Activated naive CD8-positive, alpha-beta T cell treated with anti-CD3 and anti-CD28 coated beads, Interleukin-2, amount 10 ng/mL, durations not matched to agents 7 days and 5 days (primary cell): ENCODE measurements at places on chromosomes 1 and 21.

- no peak for DNase-seq
These were observed 111.5 kb downstream of the PSMG1 start for GRCh38 chr21:39071623-39072214.

GRCh38 chr1:31977385-31978131 is 36.1 kb upstream of the KHDRBS1 start:
- no peak for DNase-seq

DNA sequence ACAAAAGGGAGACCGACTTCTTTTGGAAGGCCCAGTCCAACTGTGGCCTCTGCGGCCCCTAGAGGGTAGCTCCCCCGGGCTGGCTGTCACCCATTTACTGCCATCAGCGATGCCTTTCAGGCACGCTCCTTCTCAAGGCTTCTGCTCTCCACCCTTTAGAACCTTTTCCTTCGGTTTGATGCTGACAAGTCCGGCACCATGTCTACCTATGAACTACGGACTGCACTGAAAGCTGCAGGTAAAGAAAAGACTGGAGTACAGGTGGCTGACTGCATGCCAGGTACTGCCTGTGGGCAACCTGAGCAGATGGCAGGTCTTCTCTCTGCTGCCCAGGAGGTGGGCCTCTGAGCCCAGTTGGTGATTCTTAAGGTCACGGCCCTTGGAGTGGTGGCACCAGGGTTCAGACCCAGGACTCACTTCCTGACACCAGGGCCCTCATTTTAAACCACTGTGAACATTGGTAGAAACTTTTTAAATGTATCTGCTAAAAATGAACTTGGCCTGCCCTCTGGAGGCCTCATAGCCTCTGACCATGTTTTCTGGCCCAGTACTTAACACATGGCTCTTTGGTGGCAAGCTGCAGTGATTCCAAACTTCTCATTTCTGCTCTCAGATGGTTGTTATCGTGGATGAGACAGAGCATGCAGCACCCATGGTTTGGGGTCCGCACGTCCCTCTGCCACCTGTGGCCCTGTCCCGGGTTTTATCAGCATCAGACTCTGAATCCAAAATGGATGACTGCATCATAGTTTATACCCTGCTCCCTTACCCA is 45.7 kb downstream of the CAPN9 start:
- DNase-seq, result no peak

DNA sequence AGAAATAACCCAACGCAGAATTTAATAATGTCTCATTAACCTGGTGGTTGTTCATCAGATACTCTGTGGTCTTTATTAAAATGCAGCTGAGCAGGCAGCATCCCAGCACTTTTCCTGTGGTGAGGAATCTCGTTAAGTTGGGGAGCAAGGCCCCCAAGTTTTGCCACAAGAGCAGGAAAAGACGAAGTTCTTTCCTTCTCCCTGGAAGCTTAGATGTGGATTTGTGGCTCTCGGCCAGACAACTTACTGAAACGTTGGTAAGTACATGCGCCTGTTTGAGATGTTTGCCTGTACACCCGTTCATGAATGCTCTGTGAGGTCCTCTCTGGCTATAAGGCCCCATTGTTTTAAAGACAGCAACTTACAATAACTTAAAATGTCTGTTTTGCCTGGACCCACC is 34.3 kb upstream of the PDE9A start:
- DNase-seq, result no peak

GRCh38 chr1:4778056-4778455 is 123.6 kb downstream of the AJAP1 start:
- no peak for DNase-seq

GRCh38 chr1:152356736-152357135 is 3.1 kb downstream of the FLG2 start:
- no peak for DNase-seq

GRCh38 chr1:54464477-54465146 is 58.4 kb upstream of the SSBP3 start:
- no peak for DNase-seq

DNA sequence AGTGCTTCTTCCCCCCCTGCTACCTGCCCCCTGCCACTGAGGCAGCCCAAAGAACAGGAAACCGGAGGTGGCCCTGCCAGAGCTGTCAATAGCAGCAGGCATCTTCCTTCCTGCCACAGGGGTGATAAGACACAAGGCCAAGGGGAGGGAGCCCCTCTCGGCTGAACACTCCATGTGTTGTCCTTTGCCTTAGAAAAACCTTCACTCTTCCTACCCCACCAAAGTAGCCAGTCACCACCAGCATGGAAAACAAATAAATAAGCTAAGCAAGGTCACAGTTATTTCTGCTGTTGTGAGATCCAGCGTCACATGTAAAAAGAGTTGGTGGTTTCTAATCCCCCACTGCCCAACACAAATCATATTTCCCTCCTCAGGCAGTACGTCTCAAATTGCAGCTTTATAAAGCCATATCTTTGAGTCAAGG is 104.8 kb upstream of the DPT start:
- no peak for DNase-seq

- no peak for DNase-seq
These were observed 507.1 kb downstream of the BRINP3 start for GRCh38 chr1:189970331-189971230.

GRCh38 chr1:209751627-209752231 is 4.1 kb upstream of the TRAF3IP3 start:
- no peak for DNase-seq

- no peak for DNase-seq
These were observed 2.3 kb downstream of the COL9A2 start for GRCh38 chr1:40314721-40315238.

DNA sequence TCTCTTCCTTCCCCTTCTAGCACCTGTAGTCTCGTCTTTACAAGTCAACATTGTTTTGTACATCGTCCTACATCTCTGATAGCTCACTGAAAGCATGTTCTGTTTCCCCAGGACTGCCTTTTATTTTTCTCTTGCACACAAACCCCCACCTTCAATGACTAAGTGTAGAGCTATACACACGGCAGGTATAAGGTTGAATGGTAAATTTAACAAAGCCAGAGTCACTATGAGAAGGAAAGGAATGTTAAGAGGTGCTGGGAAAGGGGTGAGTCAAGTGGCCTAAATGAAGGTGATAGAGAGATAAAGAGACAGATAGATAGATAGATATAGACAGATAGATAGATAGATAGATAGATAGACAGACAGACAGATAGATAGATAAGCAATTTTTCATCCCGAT is 134.3 kb upstream of the ATP1B1 start:
- no peak for DNase-seq

- no peak for DNase-seq
These were observed 377.7 kb upstream of the KAZN start for GRCh38 chr1:14220811-14221210.

GRCh38 chr1:151408891-151409290 is 9.5 kb downstream of the PSMB4 start:
- no peak for DNase-seq

DNA sequence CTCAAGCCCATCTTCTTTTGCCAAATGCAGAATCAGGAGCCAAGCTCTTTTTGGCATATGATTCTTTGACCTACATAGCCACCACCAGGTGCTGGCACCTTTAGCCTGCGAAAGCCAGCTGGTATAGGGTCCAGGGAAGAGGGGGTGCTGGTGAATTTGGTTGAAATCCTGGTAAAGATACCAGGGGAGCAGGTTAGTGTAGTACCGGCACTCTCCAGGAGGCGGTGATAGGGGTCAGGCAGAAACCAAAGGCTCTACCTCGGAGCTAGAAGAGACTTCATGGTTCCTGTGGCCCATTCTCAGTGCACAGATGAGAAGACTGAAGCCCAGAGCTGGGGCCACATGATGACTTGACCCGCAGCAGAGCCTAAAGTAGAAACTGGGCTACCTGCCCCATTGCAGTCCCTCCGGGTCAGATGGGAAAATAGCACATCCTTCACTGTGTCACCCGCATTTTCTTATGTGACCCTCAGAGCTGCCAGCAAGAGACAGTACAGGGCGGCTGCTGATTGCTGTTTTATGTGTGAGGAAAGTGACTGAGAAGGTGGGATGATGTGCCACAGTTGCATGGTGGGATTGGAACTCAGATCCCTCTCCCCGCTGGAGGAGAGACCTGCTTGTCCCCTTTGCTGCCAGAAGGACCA is 36.0 kb upstream of the IL19 start:
- peak; percentile 79 for DNase-seq

DNA sequence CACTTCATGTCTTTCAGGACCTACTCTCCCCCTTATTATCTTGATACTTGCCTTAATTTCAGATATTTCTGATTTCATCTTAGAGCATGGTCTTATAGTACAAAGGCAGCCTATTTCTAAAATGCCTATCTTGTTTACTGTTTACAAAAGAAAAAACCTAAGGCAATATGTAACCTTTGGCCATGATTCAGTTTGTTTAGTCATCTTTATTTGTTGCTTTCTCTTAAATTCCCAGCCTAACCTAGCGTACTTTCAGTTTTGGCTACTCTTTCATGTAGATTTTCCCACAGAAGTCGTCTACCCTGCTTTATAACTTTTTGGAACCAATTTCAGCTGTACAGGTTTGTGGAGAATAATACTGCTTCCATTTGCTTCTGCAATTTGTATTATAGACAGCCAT is 81.8 kb downstream of the KIF1B start:
- no peak for DNase-seq

GRCh38 chr1:75615613-75616435 is 4.9 kb upstream of the SLC44A5 start:
- DNase-seq, result peak; percentile 43

DNA sequence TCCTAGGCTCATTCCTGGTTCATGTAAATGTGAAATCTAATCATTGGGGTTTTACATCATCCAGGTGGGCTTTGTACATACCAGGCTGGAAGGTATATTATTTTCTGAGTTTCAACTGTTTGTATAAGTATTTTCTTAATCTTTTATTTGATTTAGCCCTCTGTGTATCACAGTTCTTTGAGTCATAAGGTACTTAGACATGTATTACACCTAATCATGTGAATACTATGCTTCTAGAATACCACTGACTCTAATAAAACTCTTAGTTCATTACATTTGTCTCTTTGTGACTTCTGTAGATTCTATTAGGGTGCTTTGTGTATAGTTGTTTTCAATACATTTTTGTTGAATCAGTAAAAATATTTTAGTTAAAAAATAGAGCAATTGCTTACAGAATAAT is 92.8 kb downstream of the ZFYVE9 start:
- no peak for DNase-seq

GRCh38 chr1:26915204-26915842 is 1.5 kb upstream of the NR0B2 start:
- DNase-seq, result no peak
